Stimulated activated CD8-positive, alpha-beta memory T cell treated with anti-CD3 and anti-CD28 coated beads, Interleukin-15, amount 100 ng/mL, for 48 hours (primary cell): ENCODE measurements at places on chromosomes 12 and 14.

DNA sequence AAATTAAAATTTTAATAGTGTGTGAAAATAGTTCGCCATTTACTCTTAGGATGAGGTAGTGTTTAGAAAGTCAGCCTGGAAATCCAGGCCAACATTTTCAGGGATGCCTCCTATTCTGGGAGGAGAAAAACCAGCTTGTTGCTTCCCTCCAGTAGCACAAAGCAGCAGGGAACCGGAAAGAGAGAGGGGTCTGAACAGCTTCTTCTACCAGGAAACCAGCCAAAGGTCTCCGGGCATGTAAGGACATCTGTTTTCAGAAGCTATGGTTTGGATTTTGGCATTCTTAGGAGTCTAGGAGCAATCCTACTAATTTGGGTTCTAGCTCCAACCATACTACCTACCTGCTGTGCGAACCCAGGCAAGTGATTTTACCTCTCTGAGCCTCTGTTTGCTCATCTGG is 85.3 kb downstream of the DPF3 start:
- no peak for DNase-seq

DNA sequence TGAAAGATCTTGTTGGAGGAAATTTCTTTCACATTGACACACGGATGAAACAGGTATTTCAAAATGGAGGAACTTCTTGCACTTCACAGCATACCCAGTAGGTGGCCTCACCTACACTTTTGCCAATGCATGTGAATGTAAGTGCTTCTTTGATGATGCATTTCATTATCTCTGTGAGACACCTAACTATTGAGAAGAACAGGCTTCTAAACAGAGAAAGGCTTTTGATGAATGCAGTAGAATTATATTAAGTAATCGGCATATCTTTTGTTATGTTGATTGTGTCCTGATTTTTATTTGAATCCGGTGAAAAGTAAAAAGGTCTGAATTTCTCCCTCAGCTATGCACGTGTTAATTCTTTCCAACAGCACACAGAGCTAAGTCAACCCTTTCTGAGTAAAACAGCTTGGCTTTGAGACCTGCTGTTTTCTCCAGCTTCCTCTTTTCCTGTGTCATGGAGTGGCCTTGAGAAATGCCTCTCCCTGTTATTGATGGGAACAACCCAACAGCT is 399.0 kb downstream of the NAV3 start:
- no peak for DNase-seq

DNA sequence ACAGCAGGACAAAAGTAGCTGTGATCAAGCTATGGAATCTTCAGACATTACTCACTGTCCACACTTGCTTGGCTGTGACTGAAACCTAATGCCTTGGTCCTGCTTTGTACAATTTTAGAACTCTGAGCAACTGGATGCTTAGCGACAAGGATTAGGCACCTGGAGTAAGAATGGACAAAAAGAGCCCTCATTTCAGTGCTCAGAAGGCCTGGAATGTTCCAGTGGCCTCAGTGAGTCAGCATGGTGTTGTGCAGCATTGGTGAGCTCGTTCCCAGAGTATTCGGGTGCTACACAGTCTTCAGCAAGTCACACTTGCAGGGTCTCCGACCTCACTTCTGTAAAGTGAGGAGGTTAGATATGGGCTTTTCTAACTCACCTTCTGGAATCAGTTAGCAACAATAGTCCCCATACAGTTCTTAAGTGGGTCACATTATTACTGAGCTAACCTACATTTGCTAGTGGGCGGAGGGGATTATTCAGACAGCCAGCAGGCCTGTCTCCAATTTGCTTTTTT is 108.0 kb upstream of the MDM1 start:
- no peak for DNase-seq

DNA sequence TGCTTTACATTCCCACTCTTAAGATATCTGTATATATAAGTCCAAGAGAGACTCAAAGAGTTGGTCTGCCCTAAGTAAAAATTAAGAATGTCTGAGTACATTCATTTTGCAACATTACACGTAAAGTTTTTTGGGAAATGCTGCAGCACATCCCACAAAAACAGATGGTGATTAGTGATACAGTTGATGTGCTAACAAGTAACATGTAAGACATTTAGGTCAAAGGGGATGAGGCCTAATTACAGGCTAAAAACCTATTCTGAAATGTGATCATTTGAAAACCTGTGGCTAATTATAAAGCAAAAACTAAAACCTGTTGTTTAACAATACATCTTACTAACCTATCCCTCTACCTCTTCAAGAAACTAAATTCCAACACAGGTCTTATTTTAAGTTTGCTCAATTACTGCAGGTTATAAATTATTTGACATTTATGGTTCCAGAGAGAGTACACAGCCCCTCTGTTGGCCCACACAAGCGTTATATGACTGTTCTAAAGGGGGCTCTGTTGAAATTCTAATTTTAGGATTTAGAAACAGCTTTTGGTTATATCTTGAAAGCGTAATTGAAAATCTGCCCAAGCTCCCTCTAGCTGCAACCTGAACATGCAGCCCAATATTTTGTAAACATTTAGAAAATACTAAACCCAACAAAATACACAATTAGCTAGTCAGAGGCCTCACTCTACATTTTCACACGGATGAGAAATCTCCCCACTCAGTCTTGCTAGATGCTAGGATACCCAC is 42.9 kb downstream of the BRAP start:
- DNase-seq: no peak

DNA sequence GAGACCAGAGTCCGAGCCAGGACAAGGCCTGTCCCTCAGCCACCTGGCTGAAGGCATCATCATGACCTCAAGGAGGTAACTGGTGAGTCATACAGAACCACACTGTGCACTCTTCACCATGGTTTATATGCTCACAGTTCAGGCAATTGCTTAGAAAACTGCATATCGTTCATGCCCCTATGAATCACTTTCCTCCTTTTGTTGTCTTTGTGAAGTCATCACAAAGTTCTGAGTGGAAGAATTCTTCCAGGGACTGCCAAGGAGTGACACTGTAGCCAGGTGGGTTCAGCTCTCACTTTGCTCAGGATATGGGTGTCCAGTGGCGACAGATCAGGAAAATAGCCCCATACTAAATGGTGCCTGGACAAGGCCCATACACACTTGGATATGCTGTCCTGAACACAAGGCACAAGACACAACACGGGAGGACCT is 92.5 kb downstream of the DPF3 start:
- DNase-seq: no peak

DNA sequence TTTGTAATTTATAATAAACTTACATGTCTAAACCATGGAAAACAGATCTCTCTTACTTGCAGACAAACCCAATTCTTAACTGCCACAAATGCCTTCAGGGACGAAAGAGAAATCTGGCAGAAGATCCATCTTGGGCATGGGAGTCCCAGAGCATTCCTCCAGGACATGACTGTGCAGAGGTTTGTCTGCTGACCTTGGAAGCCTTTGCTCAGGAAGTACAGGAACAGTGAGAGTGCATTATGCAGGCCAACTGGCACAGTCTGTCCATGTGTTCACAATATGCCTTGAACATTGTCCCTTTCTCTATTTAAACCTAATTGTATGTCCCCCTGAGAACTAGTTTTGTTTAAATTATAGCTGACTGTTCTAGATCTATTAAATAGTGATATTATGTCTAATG is 467.1 kb downstream of the ATP23 start:
- DNase-seq: no peak

DNA sequence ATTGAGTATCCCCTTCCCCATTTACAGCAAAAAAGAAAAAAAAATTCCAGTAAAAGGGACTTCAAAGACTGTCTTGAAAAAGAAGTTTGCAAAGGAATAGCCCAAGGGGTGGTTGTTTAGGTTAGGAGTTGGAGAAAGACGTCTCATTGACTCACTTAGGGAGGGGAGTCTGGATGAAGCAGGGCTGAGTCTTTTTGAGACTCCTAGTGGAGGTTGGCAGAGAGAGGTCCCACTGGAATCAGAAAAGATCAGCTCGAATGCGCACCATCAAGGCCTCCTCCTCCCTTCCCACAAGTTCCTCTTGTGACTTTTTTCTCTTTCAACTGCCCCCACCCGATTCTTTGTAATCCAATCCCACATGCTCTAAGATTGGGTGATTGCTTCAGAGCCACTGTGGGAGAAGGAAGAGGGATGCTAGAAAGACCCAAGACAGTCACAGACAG is 1.9 kb downstream of the ARHGEF40 start:
- DNase-seq: no peak

GRCh38 chr14:71122866-71123565 is 215.8 kb downstream of the PCNX1 start:
- no peak for DNase-seq

GRCh38 chr12:1322821-1323220 is 271.6 kb downstream of the FBXL14 start:
- no peak for DNase-seq

DNA sequence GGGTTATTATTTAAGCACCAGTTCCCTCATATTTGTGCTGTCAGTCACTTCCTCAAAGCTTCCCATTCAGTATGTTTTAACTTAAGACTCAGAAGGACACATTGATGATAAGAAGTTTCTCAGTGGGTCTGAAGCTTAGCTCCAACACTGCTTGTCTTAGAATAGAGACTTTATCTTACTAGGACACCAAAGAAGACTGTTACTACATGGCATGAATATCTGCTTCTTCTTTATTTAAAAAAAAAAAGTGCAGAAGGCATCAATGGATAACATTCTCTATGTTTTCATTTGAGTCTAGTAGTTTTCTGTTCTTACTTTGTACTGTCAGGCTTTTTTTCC is 404.2 kb downstream of the DAD1 start:
- DNase-seq: no peak

DNA sequence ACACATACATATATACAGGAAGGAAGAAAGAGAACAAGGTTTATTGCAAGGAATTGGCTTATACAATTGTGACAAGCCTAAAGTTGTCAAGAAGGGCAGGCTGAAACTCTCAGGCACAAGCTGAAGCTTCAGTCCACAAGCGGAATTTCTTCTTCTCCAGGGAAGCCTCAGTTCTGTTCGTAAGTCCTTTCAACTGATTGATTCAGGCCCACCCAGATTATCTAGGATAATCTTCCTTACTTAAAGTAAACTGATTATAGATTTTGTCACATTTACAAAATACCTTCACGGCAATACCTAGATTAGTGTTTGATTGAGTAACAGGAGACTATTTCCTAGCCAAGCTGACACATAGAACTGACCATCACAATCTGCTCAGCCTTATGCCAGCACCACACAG is 81.5 kb upstream of the TMEM260 start:
- DNase-seq: no peak

DNA sequence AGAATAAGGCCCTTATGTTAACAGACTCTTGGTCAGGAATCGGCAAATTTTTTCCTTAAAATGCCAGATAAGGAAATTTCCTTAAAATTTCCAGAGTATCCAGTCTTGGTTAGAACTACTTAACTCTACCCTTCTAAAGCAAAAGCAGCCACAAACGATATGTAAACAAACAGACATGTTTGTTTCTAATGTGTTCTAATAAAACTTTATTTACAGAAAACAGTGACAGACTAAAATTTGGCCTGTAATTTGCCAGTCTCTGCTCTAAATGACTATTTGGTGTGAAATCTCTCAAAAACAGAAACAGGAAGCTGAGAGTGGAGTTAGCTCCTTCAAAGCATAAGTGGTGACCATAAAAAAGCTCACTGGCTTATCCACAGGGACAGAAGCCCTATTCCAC is 78.2 kb downstream of the PRKAB1 start:
- no peak for DNase-seq

GRCh38 chr14:69314327-69314726 is 54.4 kb downstream of the GALNT16 start:
- DNase-seq: no peak

DNA sequence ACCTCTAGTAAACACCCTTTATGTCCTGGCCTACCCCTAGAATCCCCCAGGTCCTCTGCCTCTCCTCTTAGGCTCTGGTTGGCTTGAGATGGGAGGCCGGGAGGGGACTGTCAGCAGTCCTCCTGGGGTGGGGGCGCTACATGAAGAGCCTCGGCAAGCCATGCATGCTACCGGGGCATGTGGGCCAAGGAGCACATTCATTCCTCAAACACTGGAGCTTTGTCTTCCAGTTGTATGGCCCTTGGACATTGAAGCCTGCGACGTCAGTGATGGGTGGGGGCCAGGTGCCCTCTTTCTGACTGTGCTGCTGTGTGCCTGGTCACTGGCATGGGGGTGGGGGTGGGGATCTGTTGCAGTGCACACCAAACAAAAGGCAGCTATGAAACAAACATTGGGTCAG is 15.8 kb upstream of the CELA1 start:
- no peak for DNase-seq

- no peak for DNase-seq
These were observed 15.6 kb upstream of the DYNC1H1 start for GRCh38 chr14:101948666-101949216.

GRCh38 chr14:22464422-22465142 is 124.4 kb downstream of the DAD1 start:
- no peak for DNase-seq

DNA sequence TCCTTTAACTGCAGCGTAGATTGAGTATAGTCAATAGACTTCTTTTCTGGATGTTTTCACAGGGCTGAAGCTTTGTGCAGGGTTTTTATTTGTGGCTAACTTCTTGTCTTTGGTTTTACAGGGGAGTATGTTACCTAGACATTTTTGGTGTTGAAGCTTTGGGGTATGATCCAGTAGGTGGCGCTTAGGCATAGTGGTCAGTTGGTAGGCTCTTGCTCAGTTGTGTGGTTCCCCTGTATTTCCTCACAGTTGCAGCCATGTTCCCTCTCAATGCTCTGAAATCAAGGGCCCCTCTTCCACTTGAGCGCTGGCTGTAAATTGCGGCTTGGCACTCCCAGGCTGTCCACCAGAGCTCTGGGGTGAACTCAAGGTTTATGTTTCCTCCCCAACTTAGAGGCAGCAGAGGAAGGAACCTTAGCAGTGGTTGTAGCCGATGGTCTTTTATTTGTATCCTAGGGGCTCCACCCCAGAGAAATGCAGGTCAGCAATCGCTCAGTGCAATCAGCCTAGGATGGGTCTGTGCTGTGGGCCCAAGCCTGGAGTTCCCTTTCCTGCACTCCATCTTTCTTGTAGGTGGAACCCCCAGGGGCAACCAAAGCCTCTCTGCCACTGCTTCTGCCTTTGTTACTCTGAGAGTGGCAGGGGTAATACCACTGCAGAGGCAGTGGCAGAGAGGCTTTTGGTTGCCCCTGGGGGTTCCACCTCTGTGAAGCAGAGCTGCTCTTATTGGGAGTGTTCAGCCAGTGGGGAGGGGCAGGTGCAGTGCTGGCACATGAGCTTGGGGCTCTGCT is 55.1 kb downstream of the CMAS start:
- no peak for DNase-seq

DNA sequence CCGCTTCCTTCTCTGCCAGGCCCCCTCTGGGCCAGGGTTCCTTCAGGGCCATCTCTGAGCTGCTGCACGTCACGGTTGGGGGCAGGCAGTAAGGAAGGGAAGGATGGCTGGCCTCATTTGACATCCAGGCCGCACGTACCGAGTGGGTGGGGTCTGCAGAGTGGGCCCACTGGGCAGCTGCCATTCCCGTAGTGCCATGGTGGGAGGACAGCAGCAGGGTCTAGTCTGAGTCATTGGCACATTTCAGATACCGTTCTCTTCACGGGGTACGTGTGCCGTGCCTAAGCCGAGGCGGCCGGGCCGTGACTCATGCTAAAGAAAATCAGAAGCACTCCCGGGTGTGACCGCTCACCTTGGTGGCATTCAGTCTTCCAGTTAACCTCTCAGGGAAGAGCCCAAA is 43.9 kb downstream of the IL31 start:
- no peak for DNase-seq
